Activated CD8-positive, alpha-beta T cell treated with anti-CD3 and anti-CD28 coated beads for 36 hours (primary cell): ENCODE measurements at places on chromosomes 2 and 18. TPM values are rescaled to one million over a fixed set of nuclear protein-coding genes. Genes with fewer than 3 reads are reported as not detected.

The CEP68 gene
- 6.3 TPM for total RNA-seq

- no peak overlapping the region for H3K27ac ChIP-seq
- H3K4me3 ChIP-seq: no peak overlapping the region
- peaks cover 77% of the 10 kb centered on the region for H3K4me1 ChIP-seq
- H3K36me3 ChIP-seq: peaks cover 73% of the 10 kb centered on the region
- H3K27me3 ChIP-seq: no peaks in the 10 kb centered on the region
- DNase-seq: no peak
These were observed 56.9 kb downstream of the BCL2 start for GRCh38 chr18:63262369-63263335.

The DSG4 gene
- not detected for total RNA-seq

The BCL11A gene
- total RNA-seq: 0.54 TPM

The AMER3 gene
- total RNA-seq: not detected

The POTEJ gene
- total RNA-seq: not detected

GRCh38 chr2:41722668-41723369 is 325.0 kb upstream of the PKDCC start:
- H3K4me3 ChIP-seq: no peak overlapping the region
- H3K27ac ChIP-seq: no peak overlapping the region
- H3K36me3 ChIP-seq: no peaks in the 10 kb centered on the region
- H3K27me3 ChIP-seq: no peaks in the 10 kb centered on the region

- H3K36me3 ChIP-seq: no peaks in the 10 kb centered on the region
- DNase-seq: no peak
- no peak overlapping the region for H3K4me3 ChIP-seq
- H3K4me1 ChIP-seq: no peaks in the 10 kb centered on the region
These were observed 324.8 kb upstream of the GULP1 start for GRCh38 chr2:187966924-187967323.

GRCh38 chr18:77522051-77522675 is 272.5 kb downstream of the GALR1 start:
- no peak for DNase-seq
- H3K27me3 ChIP-seq: peaks cover 2% of the 10 kb centered on the region
- H3K4me1 ChIP-seq: no peaks in the 10 kb centered on the region
- no peak overlapping the region for H3K4me3 ChIP-seq
- no peaks in the 10 kb centered on the region for H3K36me3 ChIP-seq

GRCh38 chr2:102116630-102117471 is 25.7 kb upstream of the IL1R1 start:
- H3K4me1 ChIP-seq: peaks cover 34% of the 10 kb centered on the region
- no peak overlapping the region for H3K27ac ChIP-seq
- peaks cover 1% of the 10 kb centered on the region for H3K27me3 ChIP-seq
- DNase-seq: no peak

The POTEF gene
- total RNA-seq: not detected

The ELOA2 gene
- total RNA-seq: not detected

DNA sequence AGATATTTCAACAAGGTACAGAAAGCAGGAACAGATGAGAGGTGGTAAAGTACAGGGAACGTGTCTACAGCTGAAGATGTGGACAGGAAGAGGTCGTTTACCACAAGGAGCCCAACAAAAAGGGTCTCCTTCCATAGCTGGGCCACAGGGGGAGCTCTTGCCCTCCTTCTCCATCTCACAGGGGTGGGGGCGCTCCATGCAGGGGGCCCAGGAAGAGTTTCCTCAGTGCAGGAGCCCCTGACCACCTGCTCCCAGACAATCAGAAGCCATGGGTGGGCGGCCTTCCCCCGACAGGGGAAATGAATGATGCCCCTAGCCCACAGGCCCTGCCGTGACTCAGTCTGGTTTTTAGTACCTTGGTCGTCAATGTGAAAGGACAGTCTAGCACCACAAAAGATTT is 163.6 kb upstream of the ZNF516 start:
- H3K4me3 ChIP-seq: no peak overlapping the region
- DNase-seq: peak; percentile 74
- H3K27me3 ChIP-seq: peaks cover 31% of the 10 kb centered on the region
- no peaks in the 10 kb centered on the region for H3K36me3 ChIP-seq

DNA sequence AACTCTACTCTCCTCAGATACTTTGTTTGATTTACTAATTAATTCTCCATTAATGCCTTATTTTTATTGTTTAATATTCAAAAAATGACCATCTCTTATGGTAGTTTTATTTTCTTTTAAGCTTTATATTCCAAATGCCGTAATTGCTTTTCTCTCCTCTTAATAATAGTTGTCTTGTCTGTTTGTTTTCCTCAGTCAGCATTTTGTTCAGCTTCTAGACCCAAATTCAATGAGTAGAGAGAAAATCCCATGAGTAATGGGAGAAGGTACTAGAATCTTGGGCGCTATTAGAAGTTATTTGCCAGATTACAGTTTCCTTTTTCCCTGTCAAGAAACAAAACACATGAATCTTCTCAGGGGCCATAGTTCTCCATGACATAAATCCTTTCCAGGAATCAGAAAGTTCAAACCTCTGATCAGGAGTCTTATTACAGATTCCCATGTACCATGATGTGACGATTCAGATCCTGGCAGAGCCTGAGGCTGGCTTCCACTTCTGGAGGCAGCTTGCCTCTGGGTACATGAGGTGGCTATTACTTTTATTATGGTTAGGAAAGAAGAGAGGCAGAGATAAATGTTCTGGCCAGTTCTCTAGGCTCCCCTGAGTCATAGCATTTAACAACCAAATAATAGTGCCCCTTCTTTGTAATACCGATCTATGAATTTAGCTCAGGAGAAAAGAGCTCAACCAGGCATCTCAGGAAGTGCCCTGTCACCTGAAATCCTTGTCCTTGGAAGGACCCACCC is 485.1 kb upstream of the SETBP1 start:
- no peaks in the 10 kb centered on the region for H3K4me1 ChIP-seq
- peaks cover 4% of the 10 kb centered on the region for H3K27me3 ChIP-seq
- DNase-seq: no peak
- no peak overlapping the region for H3K27ac ChIP-seq

The SERPINB13 gene
- not detected for total RNA-seq

The EFEMP1 gene
- total RNA-seq: not detected

The GPD2 gene
- total RNA-seq: 40.9 TPM

The ALS2 gene
- total RNA-seq: 10.1 TPM

The STK36 gene
- 14.9 TPM for total RNA-seq

DNA sequence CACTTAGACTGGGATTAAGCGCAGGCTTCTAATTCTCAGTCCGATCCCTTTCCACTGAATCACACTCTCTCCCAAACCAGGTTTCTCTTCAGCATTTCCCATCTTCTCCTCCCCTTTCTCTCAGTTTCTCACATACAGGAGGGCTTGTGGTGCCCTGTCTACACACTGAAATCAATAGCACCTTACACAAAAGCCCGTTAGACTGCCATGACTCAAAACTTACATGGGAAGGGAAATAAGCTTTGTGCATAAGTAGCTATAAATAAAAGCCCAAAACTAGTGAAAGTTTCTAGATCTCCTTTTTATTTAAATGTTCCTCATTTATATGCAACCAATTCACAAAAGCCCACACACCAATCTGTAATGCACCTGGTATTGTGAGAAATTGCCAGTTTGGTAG is 318.4 kb downstream of the TXNL1 start:
- H3K4me1 ChIP-seq: no peaks in the 10 kb centered on the region
- H3K4me3 ChIP-seq: no peak overlapping the region
- no peaks in the 10 kb centered on the region for H3K36me3 ChIP-seq

DNA sequence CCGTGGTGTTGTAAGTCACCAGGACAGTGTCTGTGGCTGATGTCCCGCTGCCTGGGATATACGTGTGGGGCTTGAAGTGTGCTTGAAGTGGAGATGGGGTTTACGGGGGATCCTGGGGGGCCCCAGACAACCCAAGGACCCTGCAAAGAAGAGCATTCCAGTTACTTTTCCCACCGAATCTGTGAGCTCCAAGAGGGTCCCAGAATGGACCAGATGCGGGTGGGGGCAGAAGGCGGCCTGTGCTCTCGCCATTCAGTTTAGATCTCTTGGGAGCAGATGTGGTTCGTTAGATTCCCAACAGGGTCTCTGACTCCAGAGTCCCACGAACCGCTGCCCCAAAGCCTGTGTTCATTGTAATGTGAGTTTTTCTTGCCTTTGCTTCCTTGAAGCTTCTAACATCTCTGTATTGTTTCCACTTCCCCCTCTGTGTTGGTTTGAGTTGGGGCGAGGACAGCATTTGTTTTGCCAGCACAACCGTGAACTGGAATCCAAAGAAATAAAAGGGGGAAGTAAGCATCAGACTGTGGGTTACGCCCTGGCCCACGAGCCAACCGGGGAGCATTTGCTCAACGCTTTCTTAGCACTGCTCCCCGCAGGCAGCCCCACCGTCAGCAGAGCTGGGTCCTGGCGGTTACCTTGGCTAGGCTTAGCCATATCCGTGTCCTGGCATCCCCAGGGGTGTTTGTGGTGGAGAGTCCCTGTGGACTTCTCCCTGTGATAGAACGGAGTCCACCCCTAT is 92.1 kb downstream of the SH3BP4 start:
- peaks cover 9% of the 10 kb centered on the region for H3K4me1 ChIP-seq
- peaks cover 3% of the 10 kb centered on the region for H3K27me3 ChIP-seq
- no peaks in the 10 kb centered on the region for H3K36me3 ChIP-seq
- no peak overlapping the region for H3K4me3 ChIP-seq

DNA sequence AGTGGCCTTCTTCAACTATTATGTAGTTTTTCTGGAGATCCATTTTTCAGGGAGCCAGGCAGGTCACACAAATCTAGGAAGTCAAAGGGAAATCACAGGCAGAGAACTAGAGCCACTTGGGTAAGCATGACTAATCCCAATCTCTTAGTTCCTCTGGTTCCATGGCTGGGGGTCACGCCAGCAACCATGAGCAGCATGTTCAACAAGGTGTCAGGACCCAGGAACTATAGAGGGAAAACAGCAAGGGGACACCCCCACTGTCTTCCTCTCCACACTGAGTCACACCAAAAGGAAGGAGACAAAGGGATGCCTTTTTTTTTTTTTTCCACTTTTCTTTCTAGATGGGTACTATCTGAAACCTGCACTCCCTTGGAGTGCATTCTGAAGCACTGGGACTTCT is 250.9 kb downstream of the OTX1 start:
- DNase-seq: peak; percentile 23
- no peak overlapping the region for H3K4me3 ChIP-seq
- no peaks in the 10 kb centered on the region for H3K27me3 ChIP-seq

DNA sequence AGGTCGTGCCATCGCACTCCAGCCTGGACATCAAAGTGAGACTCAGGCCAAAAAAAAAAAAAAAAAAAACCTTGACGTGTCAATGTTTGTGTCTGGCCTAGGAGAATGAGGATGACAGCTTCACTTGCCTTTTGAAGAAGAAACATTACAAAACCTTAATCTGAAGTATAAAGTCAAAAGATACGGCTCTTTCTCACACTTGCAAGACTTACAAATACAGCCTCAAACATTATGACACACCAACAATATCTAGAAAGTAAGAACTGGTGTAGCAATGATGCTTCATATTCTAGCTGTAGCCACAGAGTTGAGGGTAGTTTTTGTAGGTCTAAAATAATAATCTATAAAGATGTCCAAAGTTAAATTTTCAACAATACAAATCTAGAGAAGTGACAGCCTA is 25.5 kb downstream of the MPPE1 start:
- H3K27me3 ChIP-seq: no peaks in the 10 kb centered on the region
- H3K4me1 ChIP-seq: no peaks in the 10 kb centered on the region
- no peak for DNase-seq
- no peak overlapping the region for H3K4me3 ChIP-seq

The ZNF142 gene
- 30.4 TPM for total RNA-seq

- no peaks in the 10 kb centered on the region for H3K27me3 ChIP-seq
- no peak overlapping the region for H3K4me3 ChIP-seq
- no peak for DNase-seq
- no peaks in the 10 kb centered on the region for H3K36me3 ChIP-seq
These were observed 84.1 kb downstream of the XIRP2 start for GRCh38 chr2:166972418-166972817.
